ENCODE measurements at places on chromosomes 6 and 20. TPM values are rescaled to one million over a fixed set of nuclear protein-coding genes. Genes with fewer than 3 reads are reported as not detected.

Gene SMLR1
- total RNA-seq = not detected

Gene HLA-C
- total RNA-seq = 516 TPM

Gene TRIM40
- not detected for total RNA-seq

Gene LRRC1
- 51.5 TPM for total RNA-seq

GRCh38 chr6:84007871-84008270, 25.7 kb upstream of the MRAP2 start:
- no peaks in the 10 kb centered on the region for H3K36me3 ChIP-seq
- H3K27ac ChIP-seq = no peak overlapping the region
- no peaks in the 10 kb centered on the region for H3K4me1 ChIP-seq
- H3K27me3 ChIP-seq = no peaks in the 10 kb centered on the region
- no peak for DNase-seq

DNA sequence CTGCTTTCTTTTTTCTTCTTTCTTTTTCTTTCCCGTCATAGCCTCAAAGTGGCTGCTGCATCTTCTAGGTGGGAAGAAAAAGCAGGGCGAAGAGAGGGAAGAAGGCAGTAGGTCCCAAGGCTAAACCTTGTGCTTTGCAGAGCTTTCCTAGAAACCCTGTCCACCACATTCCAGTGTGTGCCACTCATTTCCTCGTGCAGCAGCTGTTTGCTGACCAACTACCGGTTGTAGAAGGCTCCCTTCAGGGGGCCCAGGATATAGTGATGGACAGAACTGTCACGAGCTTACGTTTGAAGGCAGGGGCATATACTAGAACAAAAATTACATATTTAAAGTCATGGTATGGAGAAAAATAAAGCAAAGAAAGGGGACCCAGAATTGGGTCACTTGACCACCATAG, 103.0 kb downstream of the SASH1 start:
- H3K4me1 ChIP-seq = peaks cover 69% of the 10 kb centered on the region
- peak overlapping the region; percentile 64 for H3K27ac ChIP-seq
- H3K4me3 ChIP-seq = no peak overlapping the region
- no peaks in the 10 kb centered on the region for H3K36me3 ChIP-seq

DNA sequence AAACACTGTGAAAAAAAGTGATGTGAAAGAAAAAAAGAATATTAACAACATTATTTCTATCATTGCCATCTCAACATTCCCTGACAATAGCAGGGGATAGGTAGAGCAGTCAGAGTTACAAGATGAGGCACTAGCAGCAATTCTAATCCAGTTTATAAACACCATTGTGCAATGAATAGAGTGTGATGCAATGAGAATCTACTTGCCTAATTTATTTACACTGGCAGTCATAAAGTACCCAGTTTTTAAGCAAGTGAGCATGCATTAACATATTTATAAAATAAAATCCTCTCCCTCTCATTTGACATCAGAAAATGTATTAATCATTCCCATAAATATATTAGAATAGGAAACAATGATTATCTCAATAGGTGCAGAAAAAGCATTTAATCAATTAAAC, 2.5 kb upstream of the MANEA start:
- H3K36me3 ChIP-seq = no peaks in the 10 kb centered on the region
- peaks cover 13% of the 10 kb centered on the region for H3K4me1 ChIP-seq
- no peak for DNase-seq
- H3K27me3 ChIP-seq = no peaks in the 10 kb centered on the region

DNA sequence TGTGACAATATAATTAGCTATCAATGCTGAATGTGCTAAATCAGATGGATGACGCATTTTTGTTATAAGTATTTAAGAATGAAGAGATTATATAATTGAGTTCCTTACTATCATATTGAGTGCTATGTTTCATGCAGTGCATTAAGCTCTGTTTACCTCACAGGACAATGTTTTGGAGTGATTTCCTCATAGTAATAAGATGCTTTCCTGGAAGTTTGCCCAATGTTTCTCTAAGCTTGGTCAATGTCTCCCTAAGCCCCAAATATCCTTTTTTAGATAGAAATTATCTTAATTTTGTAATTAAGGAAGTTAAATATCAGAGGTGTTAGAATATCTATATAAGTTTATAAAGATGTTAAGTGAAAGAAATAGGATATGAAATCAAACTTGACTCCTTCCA, 489.6 kb downstream of the MMUT start:
- no peak overlapping the region for H3K4me3 ChIP-seq
- H3K36me3 ChIP-seq = no peaks in the 10 kb centered on the region
- H3K27me3 ChIP-seq = no peaks in the 10 kb centered on the region

DNA sequence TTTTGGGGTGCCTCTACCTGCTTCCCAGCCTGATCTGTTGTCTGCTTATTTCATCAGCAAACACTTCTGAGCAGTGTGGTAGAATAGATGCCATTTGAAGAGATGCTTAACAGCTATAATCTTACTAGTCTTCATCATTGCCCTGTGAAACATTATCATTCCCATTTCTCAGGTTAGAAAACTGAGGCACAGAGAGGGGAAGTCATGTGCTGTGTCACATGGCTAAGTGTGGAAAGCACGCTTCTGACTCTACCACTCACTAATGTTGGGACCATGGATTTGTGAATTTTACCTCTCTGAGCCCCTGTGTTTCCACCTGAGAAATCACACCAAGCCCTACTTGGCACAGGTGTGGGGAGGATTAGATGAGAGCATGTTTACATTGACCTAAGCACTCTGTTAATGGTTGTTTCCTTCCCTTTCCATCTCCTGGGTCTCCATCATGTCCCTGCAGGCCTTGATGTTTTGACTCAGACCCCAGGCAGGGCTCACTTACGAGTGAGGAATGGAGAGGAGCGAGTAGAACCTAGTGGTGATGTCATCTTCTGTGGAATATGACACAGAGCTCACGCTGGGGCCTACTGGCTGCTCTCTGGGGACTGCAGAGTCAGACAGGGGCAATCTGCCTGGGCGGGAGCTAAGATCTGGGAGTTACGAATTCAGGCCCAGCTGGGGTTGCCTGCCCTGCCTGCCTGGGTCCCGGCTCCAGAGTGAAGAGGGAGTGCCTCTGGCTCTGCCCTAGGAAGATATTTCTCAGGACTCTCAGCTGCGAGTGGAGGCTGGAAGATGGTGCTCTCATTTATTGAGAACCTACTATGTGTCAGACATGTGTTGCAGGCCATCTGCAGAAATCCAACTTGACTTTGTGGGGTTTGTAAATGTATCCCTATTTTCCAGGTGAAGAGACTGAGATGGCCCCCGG, 64.3 kb downstream of the CDH22 start:
- H3K36me3 ChIP-seq = no peaks in the 10 kb centered on the region
- H3K27ac ChIP-seq = no peak overlapping the region
- no peaks in the 10 kb centered on the region for H3K4me1 ChIP-seq
- H3K4me3 ChIP-seq = no peak overlapping the region
- H3K27me3 ChIP-seq = no peaks in the 10 kb centered on the region

GRCh38 chr20:38290829-38291814, 12.8 kb upstream of the BPI start:
- no peaks in the 10 kb centered on the region for H3K4me1 ChIP-seq
- H3K27ac ChIP-seq = no peak overlapping the region
- no peaks in the 10 kb centered on the region for H3K36me3 ChIP-seq

DNA sequence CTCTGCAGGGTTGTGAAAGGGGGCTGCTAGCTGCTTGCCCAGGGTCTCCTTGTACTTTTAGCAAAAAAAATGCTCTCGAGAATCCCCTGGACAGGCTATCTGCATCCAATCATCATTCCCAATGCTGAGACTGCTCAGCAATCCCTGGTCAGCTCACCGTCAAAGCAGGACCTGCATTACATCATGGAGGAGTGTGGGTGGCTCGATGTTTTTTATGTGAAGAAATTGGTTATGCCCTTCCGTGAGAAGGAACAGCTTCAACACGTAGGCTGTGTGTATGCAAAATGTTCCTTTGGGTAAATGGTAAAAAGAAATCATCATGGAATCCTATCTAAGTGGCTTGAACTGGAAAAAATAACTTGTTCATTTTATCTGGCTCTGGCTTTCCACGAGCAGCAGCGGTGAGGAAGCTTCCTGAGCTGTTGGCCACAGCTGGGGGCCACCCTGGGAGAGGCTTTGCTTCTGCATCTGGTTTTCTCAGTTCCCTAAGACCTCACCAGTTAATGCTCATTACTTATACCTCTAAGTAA, 111.4 kb downstream of the FYN start:
- H3K27me3 ChIP-seq = no peaks in the 10 kb centered on the region
- H3K27ac ChIP-seq = no peak overlapping the region
- DNase-seq = no peak

- H3K27ac ChIP-seq = peak overlapping the region; percentile 91
- no peak overlapping the region for H3K4me3 ChIP-seq
- DNase-seq = peak; percentile 71
- H3K27me3 ChIP-seq = no peaks in the 10 kb centered on the region
Measured at GRCh38 chr20:33909331-33909921, 84.3 kb upstream of the RALY start.

- peaks cover 2% of the 10 kb centered on the region for H3K36me3 ChIP-seq
- H3K4me1 ChIP-seq = peaks cover 59% of the 10 kb centered on the region
- H3K4me3 ChIP-seq = no peak overlapping the region
- DNase-seq = no peak
- no peaks in the 10 kb centered on the region for H3K27me3 ChIP-seq
Measured at GRCh38 chr6:41560431-41561192, 14.4 kb downstream of the FOXP4 start.

- no peaks in the 10 kb centered on the region for H3K27me3 ChIP-seq
- no peaks in the 10 kb centered on the region for H3K36me3 ChIP-seq
- no peak for DNase-seq
- no peak overlapping the region for H3K4me3 ChIP-seq
- H3K27ac ChIP-seq = no peak overlapping the region
Measured at GRCh38 chr6:79863566-79863965, 83.8 kb downstream of the ELOVL4 start.

DNA sequence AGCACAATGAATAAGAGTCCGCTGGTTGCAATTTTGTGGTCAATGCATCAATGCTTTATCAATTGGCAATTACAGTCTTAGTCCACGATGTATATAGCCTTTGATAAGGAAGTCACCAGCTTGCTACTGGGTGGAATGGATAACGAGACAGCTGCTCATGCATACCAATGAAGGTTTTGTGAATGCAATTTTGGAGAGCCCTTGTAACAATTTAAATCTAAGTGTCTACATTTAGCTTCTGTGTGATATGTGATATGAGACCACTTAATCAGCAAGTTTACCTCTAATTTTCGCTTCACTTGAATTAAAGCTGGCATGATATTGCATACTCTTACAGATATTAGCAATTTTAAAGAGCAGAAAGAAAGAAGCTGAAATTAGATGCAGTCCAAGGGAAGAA, 543.9 kb downstream of the RNF144B start:
- no peak overlapping the region for H3K27ac ChIP-seq
- no peaks in the 10 kb centered on the region for H3K4me1 ChIP-seq
- H3K36me3 ChIP-seq = no peaks in the 10 kb centered on the region
- H3K27me3 ChIP-seq = no peaks in the 10 kb centered on the region
- DNase-seq = no peak

All from thyroid gland (tissue), 4 donors.